ENCODE measurements at places on chromosomes 3 and 15. TPM values are rescaled to one million over a fixed set of nuclear protein-coding genes. Genes with fewer than 3 reads are reported as not detected.

DNA sequence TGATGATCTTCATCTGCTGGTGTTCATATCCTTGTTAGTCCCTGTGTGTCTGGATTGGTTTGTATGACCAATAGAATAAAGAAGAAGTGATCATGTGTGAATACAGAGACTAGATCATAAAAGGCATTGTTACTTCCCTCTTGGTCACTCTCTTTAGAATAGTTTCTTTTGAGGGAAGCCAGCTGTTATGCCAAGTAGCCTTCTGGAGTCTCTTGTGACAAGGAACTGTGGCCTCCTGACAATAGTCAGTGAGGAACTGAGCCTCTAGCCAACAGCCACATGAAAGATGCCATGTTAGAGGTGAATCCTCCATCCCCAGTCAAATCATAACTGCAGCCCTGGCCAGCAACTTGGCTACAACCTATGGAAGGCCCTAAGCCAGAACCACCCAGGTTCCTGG is 63.0 kb upstream of the SMAD3 start:
- H3K27me3 ChIP-seq = no peaks in the 10 kb centered on the region
- H3K4me1 ChIP-seq = no peaks in the 10 kb centered on the region

- no peaks in the 10 kb centered on the region for H3K27me3 ChIP-seq
- H3K4me3 ChIP-seq = no peak overlapping the region
- H3K27ac ChIP-seq = no peak overlapping the region
- no peak for DNase-seq
- no peaks in the 10 kb centered on the region for H3K4me1 ChIP-seq
Measured at GRCh38 chr3:168034152-168034928, 61.4 kb downstream of the GOLIM4 start.

- no peak overlapping the region for H3K27ac ChIP-seq
- no peak for DNase-seq
Measured at GRCh38 chr15:73319460-73320245, 49.1 kb downstream of the HCN4 start.

- no peak for DNase-seq
- H3K36me3 ChIP-seq = no peaks in the 10 kb centered on the region
- H3K27me3 ChIP-seq = no peaks in the 10 kb centered on the region
- peak overlapping the region; percentile 40 for H3K27ac ChIP-seq
- H3K4me1 ChIP-seq = peaks cover 48% of the 10 kb centered on the region
Measured at GRCh38 chr3:45612918-45613602, 18.5 kb downstream of the LIMD1 start.

GRCh38 chr3:40720863-40721262 is 196.1 kb downstream of the ZNF621 start:
- no peak for DNase-seq
- H3K27me3 ChIP-seq = peaks cover 9% of the 10 kb centered on the region
- no peak overlapping the region for H3K4me3 ChIP-seq
- no peaks in the 10 kb centered on the region for H3K4me1 ChIP-seq
- no peak overlapping the region for H3K27ac ChIP-seq

The GABRR3 gene
- total RNA-seq = not detected

The DENND4A gene
- total RNA-seq = 121 TPM

Data from natural killer cell treated with Interleukin-12 subunit alpha and Interleukin-12 subunit beta and Interleukin-15 and Interleukin-18, amount 100 ng/mL, for 72 hours (primary cell).